ENCODE measurements at places on chromosomes 7 and 10.

DNA sequence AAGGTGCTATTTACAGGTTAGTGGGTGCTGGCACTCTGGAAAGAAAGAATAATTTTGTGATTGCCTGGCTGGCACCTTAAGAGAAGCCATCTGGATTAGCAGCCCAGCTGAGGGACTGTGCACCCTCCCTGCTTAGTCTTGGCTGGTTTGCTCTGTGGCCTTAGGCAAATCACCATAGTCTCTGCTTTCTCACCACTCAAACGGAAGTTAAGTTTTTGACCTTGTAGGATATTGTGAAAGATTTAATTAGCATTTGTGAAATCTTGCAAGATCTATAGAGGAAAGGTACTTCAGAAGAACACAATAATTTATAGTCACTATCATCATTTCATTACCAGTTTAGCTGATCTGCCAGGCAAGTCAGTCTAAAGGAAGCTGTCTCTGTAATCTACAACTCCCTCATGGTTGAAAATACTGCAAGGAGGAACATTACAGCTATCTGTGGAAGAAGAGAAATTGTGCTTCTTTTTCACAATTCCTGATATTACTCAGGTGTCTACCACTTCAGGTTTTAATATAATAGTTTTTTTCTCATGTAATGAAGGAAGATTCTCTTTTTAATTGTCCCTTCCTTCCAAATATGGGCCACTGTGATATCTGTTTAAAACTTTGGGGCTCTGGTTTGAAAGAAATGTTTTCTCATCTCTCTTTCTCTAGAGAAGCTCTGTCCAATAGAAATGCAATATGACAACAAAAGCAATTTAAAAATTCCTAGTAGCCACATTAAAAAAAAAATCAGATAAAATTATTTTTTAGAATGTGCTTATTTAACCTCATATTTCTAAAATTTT is 219.6 kb downstream of the PTEN start:
- DNase-seq = no peak

DNA sequence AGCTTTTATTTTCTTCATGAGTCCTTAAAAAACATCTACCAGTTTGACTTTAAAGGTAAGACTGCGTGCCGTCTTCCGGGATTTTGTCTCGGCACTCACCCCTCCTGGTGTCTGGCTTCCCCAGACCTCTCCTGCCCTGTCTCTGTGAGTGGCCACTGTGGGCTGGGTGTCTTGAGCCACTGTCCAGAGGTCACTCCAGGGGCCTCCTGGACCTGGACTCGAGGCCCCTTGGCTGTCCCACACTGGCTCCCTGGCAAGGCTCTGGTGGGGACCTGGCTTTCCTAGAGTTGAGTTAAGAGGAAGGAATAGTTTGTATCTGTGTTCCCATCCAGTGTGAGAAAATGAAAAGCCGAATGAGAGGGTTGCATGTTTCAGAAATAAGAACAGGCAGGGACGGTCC is 95.5 kb downstream of the NKX6-2 start:
- no peak for DNase-seq

- DNase-seq = no peak
These were observed 809.5 kb downstream of the GRID1 start for GRCh38 chr10:85557077-85557476.

GRCh38 chr7:72292794-72293193 is 119.3 kb downstream of the CALN1 start:
- DNase-seq = no peak

- no peak for DNase-seq
These were observed 30.5 kb downstream of the MMD2 start for GRCh38 chr7:4928445-4928844.

GRCh38 chr10:77546042-77546441 is 91.6 kb downstream of the KCNMA1 start:
- DNase-seq = no peak

DNA sequence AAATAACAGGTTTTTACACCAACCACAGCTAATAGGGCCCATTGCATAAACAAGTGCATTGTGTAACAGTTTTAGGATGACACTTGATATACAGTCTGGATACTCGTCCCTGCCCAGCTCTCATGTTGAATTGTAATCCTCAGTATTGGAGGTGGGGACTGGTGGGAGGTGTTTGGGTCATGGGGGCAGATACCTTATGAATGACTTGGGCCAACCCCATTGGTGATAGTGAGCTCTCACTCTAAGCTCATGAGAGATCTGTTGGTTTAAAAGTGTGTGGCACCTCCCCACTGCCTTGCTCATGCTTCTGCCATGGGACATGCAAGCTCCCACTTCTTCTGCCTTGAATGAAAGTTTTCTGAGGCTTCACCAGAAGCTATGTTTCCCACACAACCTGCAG is 136.7 kb downstream of the PDE1C start:
- no peak for DNase-seq

GRCh38 chr7:27104341-27105058 is 2.0 kb upstream of the HOXA2 start:
- no peak for DNase-seq

Measured in NCI-H510A treated with DMSO at 0.1 percent for 48 hours (cell line).